GM13976 (cell line): ENCODE measurements at places on chromosomes 7 and 10.

DNA sequence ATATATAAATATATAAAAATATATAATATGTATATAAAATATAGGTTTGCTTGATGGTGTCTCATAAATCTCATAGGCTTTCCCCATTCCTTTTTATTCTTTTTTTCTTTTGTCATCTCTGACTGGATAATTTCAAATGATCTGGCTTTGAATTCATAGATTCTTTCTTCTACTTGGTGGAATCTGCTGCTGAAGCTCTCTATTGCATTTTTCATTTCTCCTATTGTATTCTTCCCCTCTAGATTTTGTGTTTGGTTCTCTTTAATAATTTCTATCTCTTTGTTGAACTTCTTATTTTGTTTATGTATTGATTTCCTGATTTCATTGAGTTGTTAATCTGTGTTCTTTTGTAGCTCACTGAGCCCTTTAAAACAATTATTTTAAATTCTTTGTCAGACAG lies 629.4 kb downstream of the GALNT17 start:
- DNase-seq: no peak

DNA sequence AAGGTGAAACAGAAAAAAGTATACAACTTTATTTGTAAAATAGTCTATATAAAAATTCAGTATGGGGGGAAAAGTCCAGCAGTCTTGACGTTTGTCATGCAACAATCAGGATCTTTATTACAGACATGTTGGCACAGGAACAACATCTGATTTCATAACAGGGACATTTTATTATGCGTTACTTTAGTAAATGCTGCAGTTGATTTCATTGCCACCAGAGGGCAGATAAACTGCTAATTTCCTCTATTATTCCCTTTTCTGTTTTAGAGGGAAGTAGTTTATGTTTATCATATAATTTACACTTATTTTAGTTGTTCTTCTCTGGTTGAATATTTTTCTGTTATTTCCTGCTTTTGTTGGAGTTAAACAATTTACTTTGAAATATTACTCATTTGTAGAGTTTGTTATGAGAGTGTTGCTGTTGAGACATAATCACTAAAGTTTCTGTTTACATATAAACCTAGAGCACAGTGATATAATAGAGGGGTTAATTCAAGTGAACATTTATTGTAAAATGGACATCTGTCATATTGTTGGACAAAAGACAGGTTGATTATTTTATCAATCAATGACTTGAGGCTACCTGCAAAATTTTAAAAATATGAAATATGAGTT lies 3.3 kb downstream of the PLXDC2 start:
- DNase-seq: peak; percentile 48

- no peak for DNase-seq
Measured at GRCh38 chr10:76026905-76027304, 595.5 kb downstream of the LRMDA start.

- peak; percentile 67 for DNase-seq
Measured at GRCh38 chr7:55309040-55309991, 55.8 kb upstream of the LANCL2 start.

- DNase-seq: no peak
Measured at GRCh38 chr10:117462424-117462792, 80.1 kb upstream of the EMX2 start.

DNA sequence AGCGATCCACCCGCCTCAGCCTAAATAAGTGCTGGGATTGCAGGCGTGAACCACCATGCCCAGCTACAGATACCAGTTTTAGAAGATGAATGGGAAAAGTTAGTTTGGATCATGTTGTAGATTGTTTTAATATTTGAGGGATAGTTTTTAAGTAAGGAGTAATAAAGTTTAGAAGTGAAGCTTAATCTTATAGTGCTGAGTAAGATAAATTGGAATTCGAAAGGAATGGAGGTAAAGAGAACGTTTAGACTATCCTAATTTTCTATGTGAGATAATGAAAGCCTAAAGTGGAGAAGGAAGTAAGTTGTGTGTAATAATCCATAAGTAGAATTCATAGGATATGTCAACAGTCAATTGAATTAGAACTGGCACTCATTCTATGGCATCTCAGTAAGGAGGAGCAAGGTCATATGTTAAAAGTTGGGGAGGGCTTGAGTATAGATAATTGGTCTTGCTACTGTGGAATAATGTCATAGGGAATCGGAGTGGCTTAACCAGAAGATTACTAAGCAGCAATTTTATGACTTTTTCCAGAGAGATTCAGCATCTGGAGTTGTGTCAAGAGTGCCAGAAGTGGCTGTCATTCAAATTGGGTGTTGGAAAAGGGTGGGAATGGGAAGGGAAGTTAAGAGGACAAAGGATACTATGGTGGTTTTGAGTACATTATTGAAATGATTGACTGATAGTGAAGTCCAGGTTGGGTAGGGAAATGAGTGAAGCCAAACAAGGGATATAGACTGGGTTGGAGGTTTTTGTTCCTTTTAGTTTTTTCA lies 12.1 kb downstream of the TAX1BP1 start:
- DNase-seq: no peak
